ENCODE measurements at places on chromosomes 12 and 14.

DNA sequence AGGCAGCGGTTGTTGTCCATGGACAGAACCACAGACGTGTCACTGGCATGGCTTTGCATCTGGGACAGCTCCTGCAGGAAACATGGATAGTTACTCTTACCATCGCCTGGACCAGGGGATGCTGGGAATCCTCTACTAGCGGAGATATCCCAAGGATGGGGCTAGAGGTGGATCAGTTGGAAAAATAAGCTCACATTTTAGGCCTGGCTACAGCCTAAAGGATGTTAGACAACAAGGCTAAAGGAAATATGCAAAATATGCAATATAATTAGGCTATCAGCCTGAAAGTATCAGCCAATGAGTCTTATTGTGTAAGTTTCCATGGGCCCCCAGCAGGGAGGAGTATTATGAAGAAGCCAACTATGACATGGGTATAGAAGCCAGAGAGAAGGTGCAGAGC, 5.0 kb downstream of the KRT76 start:
- no peak for DNase-seq

GRCh38 chr14:36241183-36241582, 64.7 kb upstream of the PTCSC3 start:
- no peak for DNase-seq

- no peak for DNase-seq
Measured at GRCh38 chr14:74089251-74090020, 4.7 kb downstream of the LIN52 start.

- DNase-seq, result no peak
Measured at GRCh38 chr14:75446447-75446846, 18.6 kb downstream of the JDP2 start.

GRCh38 chr12:38370311-38370710, 53.7 kb downstream of the ALG10B start:
- DNase-seq, result no peak

GRCh38 chr12:77625441-77625840, 205.3 kb upstream of the NAV3 start:
- no peak for DNase-seq

- no peak for DNase-seq
Measured at GRCh38 chr14:104140213-104140462, 1.8 kb downstream of the KIF26A start.

DNA sequence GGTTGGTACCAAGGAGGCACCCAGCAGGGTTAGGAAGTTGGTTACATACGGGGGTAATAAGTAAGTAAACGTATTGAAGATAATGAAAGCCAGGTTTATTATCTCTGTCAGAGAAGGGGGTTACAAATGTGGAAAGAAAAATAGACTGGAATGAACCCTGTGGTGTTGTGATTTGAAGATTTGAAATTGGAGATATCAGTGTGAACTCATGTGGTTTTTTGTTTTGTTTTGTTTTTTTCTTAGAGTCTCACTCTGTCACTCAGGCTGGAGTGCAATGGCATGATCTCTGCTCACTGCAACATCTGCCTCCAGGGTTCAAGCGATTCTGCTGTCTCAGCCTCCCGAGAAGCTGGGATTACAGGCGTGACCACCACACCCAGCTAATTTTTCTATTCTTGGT, 14.1 kb upstream of the SLC25A3 start:
- no peak for DNase-seq

GRCh38 chr12:87796961-87797516, 232.2 kb downstream of the C12orf50 start:
- no peak for DNase-seq

DNA sequence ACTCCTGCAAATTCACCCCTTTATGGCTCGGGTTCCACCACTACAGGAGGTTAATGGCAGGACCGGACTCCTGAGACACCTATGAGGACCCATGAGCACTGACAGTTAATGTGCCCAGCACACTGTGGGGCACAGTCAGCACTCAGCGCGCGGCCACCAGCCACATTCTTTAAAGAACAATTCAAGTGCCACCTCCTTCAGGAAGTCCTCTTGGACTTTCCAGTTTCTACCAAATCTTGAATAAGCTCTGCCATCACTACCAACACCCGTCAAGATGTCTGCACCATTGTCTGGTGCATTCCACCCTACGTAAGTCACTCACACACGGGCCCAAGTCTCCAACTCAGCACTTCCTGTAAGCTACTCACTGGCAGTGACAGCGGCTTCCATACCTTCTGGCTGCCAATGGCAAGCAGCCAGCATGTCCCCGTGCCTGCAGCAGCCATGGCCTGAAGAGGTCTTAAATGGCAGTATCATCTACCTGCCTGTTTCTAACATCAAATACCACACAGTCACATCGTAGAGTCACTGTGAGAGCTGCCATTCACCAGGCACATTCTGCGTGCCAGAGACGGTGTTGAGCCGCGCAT, 48.5 kb downstream of the CDC42BPB start:
- DNase-seq, result no peak

DNA sequence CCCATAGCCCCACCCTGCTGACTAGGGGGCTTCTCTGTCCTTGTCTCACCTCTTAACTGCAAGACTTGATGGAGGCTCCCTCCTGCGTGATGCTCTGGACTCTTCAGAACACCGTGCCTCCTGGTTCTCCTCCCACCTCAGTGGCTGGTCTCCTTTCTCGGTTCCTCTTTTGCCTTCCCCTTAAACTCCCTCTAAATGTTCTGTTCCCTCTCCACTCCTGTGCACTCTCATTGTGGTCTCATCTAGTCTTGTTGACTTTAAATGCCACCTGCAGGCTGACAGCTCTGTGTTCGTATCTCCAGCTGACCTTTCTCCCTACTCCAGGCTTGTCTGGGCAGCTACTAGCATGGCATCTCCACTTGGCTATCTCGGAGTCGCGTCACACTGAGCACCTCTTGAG, 28.3 kb downstream of the DYNC1H1 start:
- no peak for DNase-seq

GRCh38 chr12:84069699-84070098, 842.9 kb downstream of the SLC6A15 start:
- DNase-seq, result no peak

DNA sequence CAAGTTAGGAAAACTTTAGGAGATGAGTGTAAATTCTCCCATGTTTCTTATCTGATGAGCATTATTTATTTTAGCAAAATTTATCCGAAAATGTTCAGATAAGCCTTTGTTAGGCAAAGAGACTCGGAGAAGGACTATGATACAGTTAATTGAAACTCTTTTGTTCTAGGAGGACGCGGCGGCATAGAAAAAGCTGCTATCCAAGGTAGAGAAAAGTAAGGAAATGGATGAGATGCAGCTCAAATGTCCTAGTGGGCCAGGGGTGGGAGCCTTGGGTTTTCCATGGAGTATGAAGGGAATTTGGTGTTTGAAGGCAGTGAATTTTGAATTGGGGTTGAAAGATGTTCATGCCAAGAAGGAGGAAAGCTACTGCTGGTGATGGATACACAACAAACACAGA, 1504.5 kb downstream of the AACS start:
- DNase-seq, result no peak

DNA sequence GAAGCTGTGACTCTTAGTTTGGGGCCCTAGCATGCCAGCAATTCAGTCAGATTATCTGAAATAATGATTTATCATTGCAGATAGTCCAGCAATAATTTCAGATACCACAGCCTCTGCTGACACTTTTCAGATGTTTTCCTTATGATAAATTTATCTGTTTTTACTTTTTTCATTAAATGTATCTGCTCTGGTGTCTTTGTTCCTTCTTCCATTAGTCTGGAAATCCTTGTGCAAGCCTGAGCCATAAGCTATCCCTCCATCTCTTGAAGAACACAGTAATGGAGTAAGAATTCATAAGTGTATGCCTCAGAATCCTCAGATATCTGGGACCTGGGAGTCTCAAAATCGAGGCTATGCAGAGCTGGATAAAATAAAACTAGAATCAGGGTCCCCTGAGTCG, 146.4 kb upstream of the KRR1 start:
- DNase-seq, result no peak

DNA sequence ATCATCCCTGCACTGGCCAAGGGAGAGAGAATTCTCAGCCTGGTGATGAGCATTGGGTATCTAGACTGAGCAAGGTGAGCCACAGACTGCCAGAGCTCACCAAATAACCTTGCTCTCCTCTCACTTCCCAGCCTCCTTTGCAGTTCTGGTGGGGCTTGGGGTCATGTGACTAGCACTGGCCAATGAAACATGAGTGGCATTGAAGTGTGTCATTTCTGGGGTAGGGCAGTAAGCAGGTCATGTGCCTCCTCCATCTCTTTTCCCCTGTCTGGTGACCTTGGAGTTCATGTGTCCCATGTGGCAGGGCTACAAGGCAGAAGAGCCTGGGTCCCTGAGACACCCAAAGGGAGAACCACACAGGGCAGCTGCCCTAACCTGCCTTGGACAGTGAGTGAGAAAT, 3.6 kb upstream of the KRT72 start:
- no peak for DNase-seq

DNA sequence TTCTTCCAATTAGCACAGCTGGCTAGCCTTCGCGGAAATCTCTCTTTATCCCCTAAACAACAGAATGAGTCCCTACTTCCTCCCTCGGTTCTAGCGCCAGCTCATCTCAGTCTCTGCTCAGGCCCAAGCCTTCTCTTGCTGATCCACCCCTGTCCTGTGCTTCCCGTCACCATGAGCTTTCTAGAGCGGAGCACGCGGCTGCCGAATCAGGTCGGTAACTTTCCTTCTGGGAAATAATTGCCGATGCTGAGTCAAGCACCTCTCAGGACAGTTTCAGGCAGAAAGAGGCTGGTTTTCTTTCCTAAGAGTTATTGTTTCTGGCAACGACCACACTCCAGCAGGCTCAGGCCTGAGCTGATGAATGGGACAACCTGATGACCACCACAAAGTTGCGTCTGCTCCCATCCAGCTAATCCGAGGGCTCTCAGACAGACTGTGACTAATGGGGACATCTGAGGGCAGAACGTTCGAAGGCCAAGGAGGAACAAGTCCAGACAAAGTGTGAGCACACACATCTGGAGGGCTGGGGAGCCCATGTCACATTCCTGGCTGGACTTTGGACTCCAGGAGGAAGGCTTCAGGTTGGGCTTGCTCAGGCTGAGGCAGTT, 13.6 kb upstream of the GPR68 start:
- no peak for DNase-seq

- no peak for DNase-seq
Measured at GRCh38 chr14:57380935-57381334, 9.5 kb upstream of the NAA30 start.

GRCh38 chr12:125890971-125891370, 825.7 kb downstream of the AACS start:
- DNase-seq, result no peak

DNA sequence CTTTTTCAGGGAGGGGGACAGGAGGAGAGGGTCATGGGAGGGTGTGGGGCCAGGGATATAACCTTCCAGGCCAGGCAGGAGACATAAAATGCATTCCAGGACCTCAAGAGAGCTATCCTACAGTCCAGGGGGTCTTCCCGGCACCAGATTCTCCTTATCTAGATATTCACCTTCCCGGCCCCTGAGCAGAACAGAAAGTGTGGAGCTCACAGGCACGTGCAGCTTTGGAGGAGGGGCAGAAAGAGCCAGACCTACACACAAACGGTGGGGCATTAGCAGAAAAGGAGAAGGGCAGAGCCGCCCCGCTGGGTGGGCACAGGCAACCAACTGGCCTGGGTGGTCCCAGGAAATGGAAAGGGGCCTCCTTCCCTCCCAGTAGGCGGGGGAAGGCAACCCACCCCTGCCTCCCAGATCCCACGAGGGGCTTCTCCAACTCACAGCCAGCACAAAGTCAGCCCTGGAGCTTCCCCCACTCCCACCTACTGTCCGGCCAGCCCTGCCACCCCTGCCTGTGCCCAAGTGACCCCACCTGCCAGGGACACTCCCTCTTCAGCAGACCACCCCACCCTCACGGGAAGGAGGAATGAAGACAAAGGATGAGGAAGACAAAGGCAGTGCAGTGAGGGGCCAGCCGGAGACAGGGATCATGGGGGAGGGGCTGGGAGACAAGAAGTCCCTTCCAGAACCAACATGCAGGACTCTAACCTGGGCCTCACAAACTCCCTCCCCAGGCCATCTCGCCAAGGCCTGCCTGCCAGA, 33.3 kb downstream of the CCDC85C start:
- no peak for DNase-seq

GRCh38 chr12:3902921-3903320, 29.7 kb upstream of the PARP11 start:
- no peak for DNase-seq

DNA sequence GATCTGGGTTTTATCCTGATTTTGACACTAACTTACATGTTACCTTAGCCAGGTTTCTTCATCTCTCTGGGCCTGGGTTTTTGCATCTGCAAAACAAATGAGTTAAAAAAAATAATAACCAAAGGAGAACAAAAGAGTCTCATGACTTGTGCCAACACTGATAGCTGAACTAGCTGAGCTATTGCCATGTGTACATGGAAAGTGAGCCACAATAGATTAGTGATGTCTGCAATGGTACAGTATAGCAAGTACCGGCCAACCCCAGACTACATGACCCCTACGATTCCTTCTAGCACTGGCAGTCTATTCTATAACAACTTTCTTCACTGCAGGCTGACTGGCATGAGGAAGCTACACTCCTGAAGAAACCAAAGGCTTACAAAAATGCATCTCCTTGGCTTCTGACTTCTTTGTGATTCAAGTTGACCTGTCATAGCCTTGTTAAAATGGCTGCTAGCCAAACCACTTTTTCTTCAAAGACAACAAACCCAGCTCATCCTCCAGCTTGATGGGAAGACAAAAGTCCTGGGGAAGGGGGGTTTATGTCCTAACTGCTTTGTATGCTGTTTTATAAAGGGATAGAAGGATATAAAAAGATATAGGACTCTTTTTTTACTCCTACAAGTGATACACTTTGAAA, 123.7 kb downstream of the DAD1 start:
- DNase-seq, result no peak

GRCh38 chr12:106956048-106956578, 406 bp downstream of the TMEM263 start:
- DNase-seq, result peak; percentile 65

GRCh38 chr14:24965934-24966578, 83.9 kb downstream of the STXBP6 start:
- DNase-seq, result peak; percentile 63

- peak; percentile 33 for DNase-seq
Measured at GRCh38 chr12:9673404-9674225, 4.1 kb downstream of the CLEC2D start.

DNA sequence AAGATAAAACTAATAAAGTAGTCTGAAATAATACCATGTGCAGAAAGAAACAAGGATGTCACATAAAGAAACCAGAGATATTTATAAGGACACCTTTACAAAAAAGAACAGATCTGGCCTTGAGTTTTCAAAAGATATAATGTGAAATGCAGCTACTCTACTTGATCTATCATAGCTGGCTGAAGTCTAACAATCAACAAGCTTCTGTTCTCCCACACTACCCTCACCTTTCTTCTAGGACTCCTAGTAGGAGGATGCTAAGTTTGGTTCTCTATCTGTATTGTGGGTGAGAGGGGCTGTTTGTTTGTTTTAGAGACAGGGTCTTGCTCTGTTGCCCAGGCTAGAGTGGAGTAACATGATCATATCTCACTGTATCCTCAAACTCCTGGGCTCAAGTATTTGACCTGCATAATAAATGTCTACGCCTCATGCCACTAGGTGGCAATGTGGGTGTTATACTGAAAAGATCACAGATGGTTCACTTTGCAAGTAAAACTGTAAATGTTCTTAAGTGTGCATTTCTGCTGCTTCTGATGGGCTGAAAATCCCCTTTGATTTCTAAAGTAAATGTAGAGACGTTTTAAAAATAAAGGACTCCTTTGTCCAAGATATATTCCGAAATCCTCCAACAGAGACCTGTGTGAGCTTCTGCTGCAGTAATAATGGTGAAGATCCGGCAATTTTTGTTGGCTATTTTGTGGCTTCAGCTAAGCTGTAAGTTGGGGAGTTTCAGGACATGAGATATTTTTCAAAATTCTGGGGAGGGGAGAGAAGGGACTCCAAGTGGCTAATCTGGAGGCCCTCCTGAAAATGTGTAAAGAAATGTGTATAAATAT, 269.3 kb downstream of the DAD1 start:
- DNase-seq, result peak; percentile 71

- DNase-seq, result no peak
Measured at GRCh38 chr12:130672089-130672820, 43.8 kb downstream of the RIMBP2 start.

Measured in body of pancreas (tissue), 4 donors.